ENCODE measurements at places on chromosomes 7 and 10.

DNA sequence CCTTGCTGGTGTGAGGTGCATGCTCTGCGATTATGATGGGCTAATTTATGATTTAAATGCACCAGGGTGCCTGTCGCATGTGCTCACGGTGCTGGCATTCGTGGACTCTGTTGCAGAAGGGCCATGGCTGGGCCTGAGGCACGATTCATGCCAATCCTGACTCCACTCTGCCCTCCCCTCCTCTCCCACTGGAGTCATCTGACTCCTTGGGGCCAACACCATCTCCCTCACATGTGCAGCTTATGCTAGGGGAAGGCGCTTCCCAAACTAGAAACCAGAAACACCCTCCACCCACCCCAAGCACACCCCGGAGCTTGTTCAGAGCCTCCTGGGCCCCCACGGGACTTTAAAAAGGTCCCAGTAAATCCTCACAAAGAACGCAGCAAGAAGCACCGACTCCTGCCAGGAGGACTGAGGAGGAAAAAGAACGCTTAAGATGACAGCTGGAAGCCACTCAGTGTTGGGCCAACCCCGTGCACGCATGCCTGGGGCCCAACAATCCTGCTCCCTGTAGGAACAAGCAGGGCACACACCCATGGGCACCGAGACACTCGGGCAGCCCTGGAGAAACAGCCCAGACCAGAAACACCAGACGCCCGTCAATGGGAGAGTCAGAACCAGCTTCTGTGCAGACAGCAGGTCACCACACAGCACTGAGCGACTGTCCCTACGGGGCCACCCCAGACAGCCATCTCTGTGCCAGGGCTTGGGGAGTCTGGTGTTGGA is 14.1 kb downstream of the BRI3 start:
- no peak for DNase-seq

GRCh38 chr7:28956608-28957063 is 1.5 kb downstream of the TRIL start:
- peak; percentile 71 for DNase-seq

DNA sequence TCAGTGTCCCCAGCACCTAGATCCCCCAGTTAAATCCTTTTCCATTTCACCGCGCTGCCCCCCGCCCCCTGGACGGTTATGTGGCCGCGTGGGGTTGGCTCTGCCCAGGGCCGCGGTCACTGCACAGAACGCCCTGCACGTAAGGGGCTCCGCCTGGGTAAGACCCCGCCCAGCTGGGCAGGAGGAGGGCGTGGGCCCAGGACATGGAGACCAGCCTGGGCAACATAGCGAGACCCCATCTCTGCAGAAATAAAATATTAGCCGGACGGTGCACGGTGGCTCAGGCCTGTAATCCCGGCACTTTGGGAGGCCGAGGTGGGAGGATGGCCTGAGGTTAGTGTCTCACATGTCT is 650 bp upstream of the ZFAND2A start:
- no peak for DNase-seq

GRCh38 chr7:2761131-2761624 is 73.2 kb downstream of the AMZ1 start:
- no peak for DNase-seq

DNA sequence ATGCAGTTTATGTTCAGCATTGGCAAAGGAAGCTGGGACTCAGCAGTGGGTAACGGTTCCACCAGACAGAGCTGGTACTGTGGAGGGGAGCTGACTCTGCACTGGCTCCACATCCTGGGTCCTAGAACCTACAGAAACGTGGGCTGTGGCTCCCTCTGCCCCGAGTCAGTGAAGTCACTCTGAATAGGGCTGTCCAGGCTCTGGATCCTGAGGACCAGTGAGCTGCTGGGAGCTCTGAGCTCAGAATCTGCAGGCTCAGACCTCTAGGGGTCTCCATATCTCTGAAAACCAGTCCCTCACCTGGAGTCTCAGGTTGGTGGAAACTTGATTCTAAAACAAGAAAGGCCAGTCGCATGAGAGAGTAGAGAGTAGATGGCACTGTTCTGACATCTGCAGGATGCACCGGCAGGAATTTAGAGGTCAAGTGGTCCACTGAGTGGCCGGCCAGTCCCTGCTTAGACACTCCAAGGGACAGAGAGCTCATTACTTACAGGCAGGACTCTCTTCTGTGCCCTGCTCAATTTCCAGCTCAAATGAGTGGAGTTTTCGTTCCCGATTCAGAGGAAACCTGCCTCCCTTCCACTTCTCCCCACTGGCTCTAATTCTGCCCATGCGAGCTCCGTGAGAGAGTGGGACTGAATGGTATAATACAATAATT is 18.6 kb downstream of the NPFFR1 start:
- DNase-seq: no peak

DNA sequence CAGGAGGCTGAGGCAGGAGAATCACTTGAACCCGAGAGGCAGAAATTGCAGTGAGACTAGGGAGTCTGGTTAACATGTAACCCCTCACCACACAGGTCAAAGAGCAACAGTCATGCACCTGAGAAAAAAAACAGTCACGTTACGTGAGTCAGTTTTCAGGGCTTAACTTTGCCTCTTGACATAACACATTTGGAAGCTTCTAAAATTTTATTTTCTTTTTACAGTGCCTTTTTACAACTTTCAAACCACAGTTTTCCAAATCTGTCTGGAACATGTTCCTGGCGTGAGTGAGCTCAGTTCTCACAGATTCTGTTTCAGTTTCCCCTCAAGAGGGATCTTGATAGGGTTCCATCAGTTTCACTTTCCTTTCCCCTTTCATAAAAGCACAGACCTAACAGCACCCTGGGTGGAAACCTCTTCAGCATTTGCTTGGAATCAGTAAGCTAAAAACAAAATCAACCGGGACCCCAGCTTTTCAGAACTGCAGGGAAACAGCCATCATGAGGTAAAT is 4.4 kb downstream of the IFIT3 start:
- DNase-seq: no peak

- no peak for DNase-seq
Observed at GRCh38 chr7:16786257-16786656, 18.5 kb downstream of the AGR2 start.
